ENCODE measurements at places on chromosomes 1 and 21. TPM values are rescaled to one million over a fixed set of nuclear protein-coding genes. Genes with fewer than 3 reads are reported as not detected.

- no peak for DNase-seq
Observed at GRCh38 chr1:220819467-220820026, 32.8 kb downstream of the MTARC1 start.

- no peak for DNase-seq
Observed at GRCh38 chr1:157183870-157184269, 45.7 kb upstream of the ETV3 start.

GRCh38 chr1:65359888-65360287 lies 50.5 kb downstream of the DNAJC6 start:
- DNase-seq, result no peak

GRCh38 chr1:229596925-229597699 lies 28.8 kb downstream of the TAF5L start:
- no peak for DNase-seq

Gene TRIM67
- 0.17 TPM for total RNA-seq

DNA sequence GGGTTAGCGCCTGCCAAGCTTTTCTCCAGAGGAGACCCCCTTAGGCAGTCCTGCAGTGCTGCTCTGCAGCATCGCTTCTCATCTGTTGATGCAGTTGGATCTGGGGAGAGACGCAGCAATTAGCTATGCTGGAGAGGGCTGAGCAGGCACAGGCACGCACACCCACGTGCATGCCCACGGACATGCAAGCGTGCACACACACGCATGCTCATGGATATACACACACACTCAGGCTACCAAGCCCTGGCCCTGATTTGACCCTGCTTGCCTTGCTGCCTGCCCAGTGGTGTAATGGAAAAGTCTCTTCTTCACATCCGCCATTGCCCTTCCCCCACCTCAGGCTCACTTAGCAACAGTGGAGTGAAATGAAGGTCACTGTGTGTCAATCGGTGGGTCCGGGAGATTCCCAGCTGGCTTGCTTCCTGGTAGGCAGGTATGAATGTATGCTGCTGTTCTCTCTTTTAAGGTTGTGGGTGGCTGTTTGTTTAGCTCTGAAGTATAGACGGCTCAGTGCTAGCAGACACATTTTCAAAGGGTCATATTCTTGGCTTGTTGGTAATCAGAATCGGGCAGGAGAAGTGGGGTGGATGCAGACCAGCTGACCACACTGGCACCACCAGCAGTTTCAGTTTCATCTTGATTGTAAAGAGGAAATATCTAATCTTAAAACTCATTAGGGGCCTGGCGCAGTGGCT lies 9.5 kb downstream of the ATP1B1 start:
- DNase-seq, result peak; percentile 60

DNA sequence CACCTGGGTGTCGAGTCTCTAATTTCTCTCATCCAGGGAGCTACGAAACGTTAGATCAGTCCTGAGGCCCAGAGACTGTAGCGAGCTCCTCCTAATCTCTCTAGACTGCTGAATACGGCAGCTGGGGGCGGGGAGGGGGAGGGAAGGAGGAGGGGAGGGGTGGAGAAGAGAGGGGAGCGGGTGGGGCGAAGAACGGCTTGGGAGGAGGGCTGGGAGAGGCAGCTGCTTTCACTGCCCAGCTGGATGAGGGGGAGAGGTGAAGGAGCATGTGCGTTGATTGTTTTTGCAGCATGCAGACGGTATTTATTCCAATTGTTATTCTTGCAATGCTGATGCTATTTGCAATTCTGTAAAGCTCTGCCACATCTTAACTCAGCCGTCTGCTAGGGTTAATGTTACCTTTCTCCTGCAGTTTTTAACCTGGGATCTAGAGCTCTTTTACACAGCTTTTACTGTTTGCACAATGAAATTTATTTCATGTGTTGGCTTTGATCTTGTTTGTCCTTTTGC lies 790 bp downstream of the DNAJC6 start:
- DNase-seq, result peak; percentile 27

DNA sequence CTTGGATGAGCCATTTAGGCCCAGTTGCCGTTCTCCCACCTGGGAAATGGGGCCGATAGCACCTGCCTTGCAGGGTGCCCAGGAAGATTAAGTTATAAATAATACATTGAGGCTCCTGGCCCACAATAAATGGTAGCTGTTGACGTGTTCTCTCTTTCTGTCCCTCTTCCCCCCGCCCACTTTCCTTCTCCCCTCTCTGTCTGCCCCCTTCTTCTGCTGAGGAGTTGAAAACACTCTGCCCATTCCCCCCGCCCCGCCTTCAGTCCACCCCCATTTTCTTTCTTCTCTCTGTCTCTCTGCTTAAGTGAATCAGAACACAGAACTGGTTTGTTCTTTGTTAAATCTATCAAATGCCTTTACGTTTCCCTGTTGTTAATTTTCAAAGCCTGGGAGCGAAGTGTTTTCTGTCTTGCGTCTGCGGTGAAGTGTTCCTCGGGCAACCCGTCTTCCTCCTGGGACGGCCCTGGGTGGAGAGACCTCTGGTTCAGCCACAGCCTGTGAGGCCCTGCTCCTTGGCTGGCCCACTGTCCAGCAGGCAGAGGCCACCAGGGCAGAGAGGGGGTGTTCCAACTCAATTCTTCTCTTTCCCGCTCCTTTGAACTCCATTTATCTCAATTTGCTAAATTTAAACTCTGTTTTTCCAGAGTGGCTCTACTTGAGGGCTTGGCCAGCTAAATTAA lies 29.3 kb upstream of the SELENON start:
- DNase-seq, result no peak

GRCh38 chr1:202569393-202570322 lies 140.6 kb downstream of the SYT2 start:
- no peak for DNase-seq

Gene CD1E
- total RNA-seq, result not detected

GRCh38 chr1:195241066-195241465 lies 1367.2 kb downstream of the KCNT2 start:
- DNase-seq, result no peak

DNA sequence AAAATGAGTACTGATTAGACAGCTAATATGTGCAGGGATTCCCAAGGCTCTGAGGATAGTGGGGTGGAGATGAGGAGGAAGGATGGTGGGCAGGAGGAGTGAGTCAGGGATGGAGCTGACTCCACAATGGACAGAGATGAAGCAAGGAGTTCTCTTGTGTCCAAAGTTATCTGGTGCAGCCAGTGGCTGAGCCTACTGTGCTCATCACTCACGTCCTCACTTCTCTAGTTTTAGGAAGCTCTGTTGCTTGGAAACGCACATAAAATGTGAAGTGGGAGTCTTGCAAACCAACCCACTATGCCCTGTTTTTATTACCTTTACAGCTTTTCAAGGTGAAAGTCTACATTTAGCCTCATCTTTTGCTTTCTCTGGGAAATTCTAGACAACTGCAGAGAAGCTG lies 36.5 kb upstream of the SAMD13 start:
- DNase-seq, result no peak

DNA sequence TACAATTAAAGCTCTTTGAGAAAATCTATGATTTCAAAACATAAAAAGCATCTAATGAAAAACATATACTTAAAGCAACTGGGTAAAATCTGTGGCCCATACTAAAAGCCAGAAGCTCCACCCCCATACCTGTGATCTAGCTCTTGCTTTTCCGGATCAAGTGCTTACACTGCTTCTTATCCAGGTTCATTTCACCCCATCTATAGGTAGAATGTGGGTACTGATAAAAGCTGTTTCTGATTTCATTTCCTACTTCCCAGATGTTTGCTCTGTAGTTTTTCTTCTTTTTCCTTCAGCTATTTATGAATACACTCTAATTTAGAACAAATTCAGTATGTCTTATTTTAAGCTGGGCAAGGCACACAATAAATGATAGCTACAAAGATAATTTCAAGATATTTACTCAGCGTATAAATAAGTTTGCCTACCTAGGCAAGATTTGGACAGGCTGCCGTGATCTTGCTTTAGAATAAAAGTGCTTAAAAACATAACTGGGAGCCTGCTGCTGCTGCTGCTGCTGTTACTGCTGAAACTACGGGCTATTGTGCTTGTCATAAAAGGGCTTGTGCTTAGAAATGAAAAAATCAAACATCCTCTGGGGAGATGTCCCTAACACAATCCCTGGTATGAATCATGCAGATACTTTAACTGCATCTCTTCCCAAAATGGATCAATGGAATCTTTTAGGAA lies 2.1 kb downstream of the SIPA1L2 start:
- peak; percentile 43 for DNase-seq

- DNase-seq, result peak; percentile 61
Observed at GRCh38 chr1:232221802-232222499, 408.0 kb downstream of the SIPA1L2 start.

DNA sequence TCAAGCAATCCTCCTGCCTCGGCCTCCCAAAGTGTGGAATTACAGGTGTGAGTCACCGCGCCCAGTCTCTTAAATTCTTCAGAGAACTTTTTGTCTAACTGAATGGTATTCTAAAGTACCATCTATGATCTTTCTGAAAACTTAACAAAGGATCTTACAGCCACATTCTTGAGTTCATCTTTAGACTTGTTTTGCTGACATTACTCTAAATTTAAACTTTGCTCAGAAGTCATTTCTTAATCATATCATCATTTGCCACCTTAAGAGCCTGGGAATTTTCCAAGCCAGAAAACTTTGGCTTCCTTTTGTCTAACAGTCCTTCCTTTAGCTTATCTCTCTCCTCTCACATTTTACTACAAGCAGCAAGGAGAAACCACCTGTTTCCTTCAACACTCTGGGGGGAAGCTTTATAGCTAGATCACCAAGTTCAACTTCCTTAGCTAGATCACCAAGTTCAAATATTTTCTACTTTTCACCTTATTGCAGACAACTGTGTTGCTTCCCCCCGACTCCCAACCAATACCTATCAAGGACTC lies 5.4 kb upstream of the ZBTB8A start:
- DNase-seq, result no peak

- no peak for DNase-seq
Observed at GRCh38 chr1:77929806-77930205, 41.4 kb downstream of the NEXN start.

GRCh38 chr1:244980605-244981004 lies 116.3 kb upstream of the HNRNPU start:
- DNase-seq, result no peak

Gene C8A
- total RNA-seq, result not detected

DNA sequence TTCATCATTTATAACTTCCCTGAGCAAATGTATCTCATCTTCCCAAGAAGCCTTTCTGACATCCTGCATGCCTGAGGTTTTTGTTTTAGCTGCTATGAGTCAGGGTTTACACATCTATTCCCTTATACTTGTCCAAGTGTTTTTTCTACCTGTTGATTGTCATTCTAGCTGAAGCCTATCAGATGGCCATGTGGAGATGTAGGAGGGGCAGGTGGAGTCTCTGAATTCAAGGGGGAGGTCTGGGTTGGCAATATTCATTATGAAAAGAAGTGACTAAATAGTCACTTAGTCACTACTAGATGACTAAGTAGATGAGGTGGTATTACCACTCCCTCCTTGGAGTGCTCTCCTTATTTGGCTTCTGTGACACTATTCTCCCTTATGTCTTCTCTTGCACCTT lies 52.4 kb downstream of the XCL1 start:
- DNase-seq, result peak; percentile 92

Gene MPZ
- total RNA-seq, result 0.57 TPM

GRCh38 chr1:224922404-224923164 lies 6.9 kb upstream of the DNAH14 start:
- peak; percentile 24 for DNase-seq

Gene SYT11
- 7.4 TPM for total RNA-seq

Gene PPM1J
- 0.06 TPM for total RNA-seq

DNA sequence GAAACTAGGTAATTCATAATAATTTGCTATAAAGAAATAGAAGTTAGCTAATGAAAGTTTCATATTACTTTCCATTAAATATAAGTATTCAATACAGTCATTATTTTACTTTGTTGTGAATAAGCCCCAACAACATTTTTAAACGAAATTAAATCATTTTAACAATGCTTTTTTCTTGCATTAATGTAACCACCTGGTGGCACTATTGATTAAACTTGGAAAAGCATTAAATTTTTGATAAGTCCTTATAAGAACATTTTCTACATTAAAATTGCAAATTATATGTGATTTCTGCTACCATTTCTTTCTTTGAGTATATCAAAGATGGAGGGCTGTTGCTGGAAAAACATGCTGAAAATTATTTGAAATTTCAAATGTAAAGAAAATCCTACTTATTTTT lies 918.8 kb upstream of the TMPRSS15 start:
- DNase-seq, result no peak

DNA sequence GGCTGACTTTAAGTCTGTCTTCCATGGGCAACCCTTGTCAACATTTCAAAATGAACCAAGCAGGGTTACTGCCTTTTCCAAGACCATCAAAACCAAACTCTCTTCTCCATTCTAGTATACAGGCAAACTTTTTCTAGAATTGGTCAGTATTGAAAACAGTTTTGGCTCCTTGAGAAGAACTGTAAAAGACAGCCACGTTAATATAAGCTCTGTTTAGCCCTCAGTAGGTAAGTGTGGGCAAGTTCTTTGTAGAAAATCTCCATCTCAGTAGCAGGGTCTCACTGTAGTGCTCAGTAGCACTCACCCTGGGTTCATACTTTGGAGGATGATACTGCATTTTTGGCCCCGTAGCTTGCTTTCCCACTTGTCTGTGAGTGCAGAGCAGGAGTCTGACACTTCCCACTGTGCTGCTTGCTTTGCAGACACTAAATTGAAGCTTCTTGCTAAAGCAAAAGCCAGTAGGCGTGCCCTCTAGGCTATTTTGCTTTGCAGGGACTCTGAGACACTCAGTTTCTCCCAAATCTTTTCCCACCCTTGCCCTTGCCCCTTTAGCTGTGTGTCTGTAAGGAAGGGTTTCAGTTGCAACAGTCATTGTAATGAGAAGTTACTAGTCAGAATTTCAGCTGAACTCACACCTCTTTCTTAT lies 34.3 kb upstream of the CACYBP start:
- DNase-seq, result no peak

DNA sequence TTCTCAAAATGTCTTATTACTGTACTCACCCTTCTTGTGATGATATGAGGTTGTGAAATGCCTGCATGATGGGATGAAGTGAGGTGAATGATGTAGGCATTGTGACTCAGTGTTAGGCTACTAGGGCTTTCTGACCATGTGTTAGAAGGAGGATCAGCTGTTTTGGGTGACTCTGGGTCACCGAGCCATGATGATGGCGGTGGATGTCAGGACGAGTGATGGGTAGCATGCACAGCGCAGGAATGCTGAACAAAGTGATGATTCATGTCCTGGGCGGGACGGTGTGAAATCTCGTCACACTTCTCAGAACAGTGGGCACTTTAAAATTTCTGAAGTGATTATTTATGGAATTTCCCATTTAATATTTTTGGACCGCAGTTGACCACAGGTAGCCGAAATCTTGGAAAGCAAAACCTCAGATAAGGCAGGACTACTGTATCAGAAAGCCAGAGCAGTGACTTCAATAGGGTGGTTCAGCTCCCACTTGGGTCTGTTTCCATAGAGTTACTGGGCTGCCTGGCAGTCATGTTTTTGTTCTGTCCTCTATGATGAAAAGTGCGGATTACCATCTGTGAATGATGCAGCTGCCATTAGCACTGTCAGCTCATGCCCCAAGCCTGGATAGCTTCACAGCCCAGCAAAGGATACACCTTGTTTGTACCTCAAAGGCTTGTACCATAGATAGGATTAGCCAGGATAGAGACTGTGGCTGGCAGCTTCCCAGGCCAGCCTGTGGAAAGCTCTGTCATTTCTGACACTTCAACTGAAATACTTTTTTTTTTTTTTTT lies 26.6 kb downstream of the IL6R start:
- peak; percentile 97 for DNase-seq
